ENCODE measurements at places on chromosomes 12 and 14.

- DNase-seq = no peak
Observed at GRCh38 chr12:95701275-95701674, 89.3 kb downstream of the NTN4 start.

DNA sequence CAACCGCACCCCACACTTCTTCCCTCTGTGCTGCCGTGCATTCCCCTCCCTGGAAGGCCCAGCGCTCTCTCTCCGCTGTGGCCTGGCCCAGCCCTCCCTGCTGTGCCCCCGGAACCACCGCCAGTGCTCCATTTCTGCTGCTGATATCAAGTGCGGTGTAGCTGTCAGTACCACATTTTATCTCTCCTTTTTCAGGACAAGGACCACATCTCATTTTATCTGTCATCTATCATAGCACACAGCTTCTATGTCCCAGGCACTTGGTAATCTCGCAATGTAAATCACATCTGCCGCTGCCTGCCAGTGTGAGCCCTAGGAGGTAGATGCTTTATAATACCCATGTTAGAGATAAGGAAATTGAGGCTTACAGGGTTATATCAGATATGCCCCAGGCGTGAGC is 18.3 kb downstream of the IL31 start:
- DNase-seq = no peak

DNA sequence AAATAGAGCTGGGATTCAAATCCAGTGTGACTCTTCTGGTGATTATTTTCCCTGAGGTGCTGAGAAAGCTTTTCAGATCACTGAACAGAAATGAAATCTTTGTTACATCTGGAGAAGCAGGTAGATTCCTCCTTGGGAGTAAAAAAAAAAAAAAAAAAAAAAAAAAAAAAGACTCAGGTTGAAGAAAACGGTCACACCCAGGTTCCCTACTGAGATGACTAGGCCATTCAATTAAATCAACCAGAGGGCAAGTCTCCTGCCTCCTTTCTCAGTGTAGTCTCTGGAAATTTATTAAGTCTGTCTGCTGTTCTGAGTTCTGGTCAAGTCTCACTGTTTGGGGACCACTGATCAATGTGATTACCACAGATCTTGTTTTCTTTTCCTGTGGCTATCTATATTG is 24.0 kb downstream of the ARG2 start:
- no peak for DNase-seq

GRCh38 chr12:16165506-16165905 is 112.0 kb downstream of the SLC15A5 start:
- DNase-seq = peak; percentile 21

- no peak for DNase-seq
Observed at GRCh38 chr12:91276509-91276908, 93.9 kb upstream of the DCN start.

DNA sequence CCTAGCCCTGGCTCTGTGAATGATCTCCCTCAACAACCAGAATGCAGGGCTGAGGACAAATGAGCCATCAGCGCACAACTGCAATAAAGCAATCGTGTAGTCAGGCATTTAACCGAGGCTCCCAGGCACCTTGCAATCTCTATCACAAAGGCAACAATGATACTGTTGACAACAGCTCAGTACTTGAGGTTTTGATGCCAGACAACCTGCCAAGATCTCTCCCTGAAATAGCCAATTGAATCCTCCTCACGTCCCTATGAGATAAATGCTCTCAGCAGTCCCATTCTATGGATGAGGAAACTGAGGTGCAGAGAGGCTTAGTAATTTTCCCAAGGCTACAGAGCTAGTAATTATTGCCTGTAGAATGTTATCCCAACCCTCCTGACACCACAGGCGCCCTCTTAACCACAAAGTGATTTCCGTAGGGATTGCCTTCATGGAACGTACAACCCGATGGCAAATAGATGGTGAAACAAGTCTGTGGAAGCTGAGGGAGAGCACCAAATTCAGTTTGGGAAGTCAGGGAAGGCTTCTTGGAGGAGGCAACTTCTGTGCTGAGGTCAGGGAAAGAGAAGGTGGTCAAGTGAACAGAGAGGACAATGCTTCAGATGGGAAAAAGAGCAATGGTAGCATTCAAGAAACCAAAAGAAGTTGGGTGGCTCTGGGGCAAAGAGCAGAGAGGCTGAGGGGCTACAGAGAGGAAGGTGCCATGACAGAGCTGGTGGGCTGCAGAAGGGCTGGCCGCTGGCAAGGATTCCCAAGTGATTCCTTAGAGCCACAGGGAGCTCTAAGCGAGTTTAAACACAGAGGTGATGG is 12.6 kb downstream of the SERPINA3 start:
- no peak for DNase-seq

DNA sequence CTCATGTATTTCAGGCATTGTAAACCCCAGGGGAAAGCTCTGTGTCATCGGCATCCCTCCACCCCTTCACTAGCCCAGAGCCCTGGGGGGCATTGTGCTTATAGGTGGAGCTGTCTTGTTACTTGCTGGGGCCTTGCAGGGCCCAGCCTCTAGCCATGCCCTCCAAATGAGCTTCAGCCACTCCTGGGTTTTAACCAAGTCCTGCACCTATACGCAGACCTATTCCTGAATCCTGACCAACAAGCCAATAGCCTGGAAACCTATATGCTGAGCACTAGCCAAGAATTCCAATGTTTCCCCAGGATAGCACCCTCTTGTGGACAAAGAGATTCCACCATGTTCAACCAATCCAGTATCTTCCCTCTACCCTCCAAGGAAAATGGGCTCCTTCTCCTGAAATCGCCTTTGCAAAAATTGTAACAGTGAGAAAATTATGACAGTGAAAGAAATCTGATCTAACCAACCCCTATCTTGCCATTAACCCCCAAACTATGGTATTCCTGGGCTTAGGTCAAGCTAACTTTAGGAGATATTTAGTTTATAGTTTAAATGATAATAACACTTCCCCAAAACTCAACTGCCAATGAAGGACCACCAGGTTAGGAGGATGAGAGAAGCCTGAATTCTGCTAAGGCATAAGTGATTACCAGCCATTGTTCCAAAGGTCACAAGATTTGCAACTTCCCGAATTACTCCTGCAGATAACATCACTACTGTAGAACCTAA is 55.5 kb downstream of the TTC7B start:
- peak; percentile 55 for DNase-seq

DNA sequence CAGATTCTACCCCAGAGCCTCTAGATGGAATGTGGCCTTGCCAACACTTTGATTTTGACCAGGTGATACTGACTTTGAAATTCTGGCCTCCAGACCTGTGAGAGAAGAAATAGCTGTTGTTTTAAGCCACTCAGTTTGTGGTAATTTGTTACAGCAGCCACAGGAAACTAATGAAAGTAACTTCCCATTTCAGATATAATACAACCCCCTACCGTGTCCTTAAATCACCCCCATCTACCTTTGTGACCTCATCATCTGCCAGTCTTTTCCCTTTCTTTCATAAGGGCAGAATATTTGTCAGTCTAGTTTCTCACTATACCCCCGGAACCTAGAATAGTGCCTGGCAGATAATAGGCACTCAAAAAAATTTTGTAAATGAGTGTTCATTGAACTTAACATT is 39.6 kb downstream of the PPP4R4 start:
- no peak for DNase-seq

DNA sequence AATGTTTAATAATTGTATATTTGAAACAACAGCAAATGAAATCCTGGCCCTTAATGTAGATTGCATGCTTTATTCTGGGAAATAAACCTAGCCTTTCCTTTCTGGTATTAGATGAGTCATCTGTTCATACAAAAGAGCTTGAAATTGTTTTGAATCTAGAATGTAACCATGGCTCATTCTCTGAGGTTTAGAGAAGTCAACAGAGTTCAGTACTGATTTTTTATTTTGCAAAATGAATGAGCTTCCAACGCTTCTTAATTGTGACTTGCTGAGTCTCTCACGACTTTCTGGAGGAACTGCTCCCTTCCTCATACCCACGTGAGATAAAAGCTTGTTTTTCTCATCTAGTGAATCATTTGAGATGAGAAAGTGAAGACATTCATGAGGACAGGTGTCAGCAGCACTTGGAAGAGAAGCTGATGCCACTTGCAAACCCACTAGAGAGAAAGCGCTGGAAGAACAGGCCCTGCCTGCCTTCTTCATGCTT is 509.6 kb downstream of the VRK1 start:
- no peak for DNase-seq

DNA sequence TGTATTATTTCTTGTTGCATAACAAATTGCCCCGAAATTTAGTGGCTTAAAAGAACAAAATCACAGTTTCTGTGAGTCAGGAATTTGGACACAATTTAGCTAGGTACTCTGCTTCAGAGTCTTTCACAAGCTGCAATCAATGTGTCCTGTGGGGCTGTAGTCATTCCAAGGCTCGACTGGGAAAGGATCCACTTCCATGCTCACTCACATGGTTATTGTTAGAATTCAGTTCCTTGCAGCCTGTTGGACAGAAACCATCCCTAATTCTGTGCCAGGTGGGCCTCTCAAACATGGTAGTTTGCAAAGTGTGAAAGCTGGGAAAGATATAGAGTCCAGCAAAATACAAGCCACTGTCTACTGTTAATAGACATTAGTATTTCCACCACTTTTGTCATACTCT is 59.7 kb upstream of the ARID2 start:
- DNase-seq = no peak

DNA sequence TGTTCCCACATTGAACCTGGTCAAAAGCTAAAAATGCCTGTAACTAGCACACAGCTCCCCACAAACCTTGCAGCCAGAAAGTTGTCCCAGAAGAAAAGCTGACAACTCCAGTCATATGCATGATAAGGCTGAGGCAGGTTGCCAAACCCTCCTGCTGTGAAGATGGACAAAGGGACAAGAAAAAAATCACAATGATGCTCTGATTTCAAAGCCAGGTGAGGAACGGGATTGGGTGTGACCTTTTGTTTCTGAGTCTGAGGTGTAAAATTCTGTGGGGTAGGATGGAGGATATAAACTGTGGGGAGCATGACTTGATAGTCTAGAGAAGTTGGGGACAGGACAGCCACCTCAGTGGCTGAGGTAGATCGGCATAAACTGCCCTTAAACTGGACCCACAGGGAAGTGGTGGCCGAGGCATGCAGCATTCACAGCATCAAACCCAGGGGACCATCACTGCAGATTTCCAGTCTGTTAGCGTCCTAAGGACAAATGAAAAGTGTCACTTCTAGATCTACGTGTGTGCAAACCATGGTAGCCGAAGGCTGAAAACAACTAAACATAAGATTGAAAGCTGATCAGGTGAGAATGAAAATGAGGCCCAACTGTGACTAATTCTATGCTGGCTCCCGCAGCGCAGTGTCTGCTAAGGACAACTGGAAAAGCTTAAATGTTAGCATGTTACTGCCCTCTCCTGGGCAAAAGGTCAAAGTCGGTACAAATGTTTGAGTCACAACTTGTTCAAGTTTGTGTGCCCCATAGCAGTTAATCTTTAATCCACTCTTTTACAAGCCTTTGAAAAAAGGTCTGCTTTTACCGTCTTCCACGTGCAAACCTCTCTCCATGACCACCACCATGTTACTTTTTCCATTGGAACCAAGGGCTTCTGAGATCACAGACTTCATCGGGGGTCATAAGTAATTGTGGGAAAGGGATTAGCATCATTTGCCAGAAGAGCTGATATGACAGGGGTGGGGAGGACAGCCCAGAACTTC is 39.8 kb downstream of the GRIN2B start:
- peak; percentile 64 for DNase-seq

GRCh38 chr14:92719890-92720323 is 28.5 kb downstream of the LGMN start:
- no peak for DNase-seq

- no peak for DNase-seq
Observed at GRCh38 chr12:10705655-10706054, 17.5 kb downstream of the YBX3 start.

DNA sequence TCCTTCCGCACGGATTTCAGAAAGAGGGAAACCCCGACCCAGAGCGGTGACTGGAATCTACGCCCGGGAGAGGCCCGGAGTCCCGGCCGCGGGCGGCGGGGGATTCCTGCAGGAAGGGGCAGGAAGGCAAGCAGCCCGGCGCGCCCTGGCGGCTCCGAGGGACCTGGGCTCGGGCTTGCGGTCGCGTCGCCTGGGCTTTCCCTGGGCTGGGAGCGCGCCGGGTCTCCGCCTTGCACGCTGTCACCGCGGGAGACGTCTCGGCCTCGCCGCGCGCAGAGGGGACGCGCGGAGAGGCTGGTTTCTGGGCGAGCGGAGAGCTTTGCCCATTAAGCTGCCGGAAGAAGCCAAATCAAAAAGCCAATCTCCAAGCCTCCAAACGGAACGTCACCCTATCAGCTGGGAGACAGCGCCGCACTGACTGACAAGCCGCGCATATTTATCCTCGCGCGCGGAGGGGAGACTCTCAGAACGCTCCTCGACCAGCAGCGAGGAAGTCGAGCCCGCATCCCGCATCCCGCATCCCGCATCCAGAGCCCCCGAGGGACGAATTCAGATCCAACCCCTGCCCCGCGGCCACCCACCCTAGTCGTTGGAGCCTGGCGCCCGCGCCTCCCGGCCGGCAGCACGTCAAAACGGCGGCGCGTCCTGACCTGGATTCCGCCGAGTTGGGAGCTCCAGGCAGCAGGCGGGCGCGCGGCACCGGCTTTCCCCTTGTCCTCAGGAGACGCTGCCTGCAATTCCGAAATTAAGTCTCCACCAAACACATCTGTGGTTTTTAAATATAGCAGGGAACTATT is at the start of gene SLC8A3:
SLC8A3 (minus strand) TSS at position 293 of the 797 bp plus-strand sequence. CDS start 20,529 bp downstream, outside the sequence.
- DNase-seq = peak; percentile 83

DNA sequence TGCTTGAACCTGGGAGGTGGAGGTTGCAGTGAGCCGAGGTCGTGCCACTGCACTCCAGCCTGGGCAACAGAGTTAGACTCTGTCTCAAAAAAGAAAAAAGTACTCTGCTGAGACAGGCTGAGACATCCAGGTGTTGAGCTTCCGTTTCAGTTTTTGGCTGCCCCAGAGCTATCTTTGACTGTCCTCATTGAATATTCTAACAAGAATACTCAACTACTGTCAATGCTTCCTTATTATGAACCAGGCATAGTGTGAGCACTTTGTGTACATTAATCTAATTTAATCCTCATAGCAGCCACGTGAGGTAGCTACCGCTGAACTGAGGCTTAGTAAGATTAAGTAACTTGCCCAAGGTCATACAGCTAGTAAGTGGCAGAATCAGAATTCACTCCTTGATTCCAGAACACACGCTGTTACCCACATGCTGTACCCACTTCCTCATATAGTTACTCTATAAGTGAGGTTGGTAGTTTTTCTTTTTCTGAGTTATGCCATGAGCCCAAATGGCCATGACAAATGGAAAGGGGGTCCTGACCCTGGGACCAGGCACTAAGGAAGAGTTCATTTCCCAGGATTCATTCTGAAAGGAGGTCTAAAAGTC is 11.3 kb downstream of the ALDH1L2 start:
- no peak for DNase-seq

- no peak for DNase-seq
Observed at GRCh38 chr12:120199595-120200306, 1.2 kb downstream of the RPLP0 start.

- no peak for DNase-seq
Observed at GRCh38 chr14:85688006-85688405, 158.1 kb downstream of the FLRT2 start.
